ENCODE measurements at places on chromosomes 6 and 20.

DNA sequence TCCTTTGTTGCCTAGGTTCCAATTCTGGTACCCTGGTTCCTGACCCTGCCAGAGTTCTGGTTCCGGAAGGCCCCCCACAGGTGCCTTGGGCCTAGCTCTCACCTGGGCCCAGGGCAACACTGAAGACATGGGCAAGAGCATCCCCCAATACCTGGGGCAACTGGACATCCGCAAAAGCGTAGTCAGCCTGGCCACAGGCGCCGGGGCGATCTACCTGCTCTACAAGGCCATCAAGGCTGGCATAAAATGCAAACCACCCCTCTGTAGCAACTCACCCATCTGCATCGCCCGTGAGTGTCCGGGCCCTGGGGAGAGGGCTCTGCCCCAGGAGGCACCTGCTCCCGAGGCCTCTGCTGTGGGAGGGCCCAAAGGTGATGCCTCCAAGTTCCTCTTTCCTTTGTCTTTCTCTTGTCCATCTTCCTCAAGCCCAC, at the start of gene ARMC12:
Gene ARMC12, plus strand, starts transcription at position 51 of the 431 bp plus-strand sequence. Its CDS starts 77 bp downstream, at position 128.
- DNase-seq: no peak

GRCh38 chr6:145022199-145022796, 713.0 kb downstream of the EPM2A start:
- DNase-seq: no peak

DNA sequence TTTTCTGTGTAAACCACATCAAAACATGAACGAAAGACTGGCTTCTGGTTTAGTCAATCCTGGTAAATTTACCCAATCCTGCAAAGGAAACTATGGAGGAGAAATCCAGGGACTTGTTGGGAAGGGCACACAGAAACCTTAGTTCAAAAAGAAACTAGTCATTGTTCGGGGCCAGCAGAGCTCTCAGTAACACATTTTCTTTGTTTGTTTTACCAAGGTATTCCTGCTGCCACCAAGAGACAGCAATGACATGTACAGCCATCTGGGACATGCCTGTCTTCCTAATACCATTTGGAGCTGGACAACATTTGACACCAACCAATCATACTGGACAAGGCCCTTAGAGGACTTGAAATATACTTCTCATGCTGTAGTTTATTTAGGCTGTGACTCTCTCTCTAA, 8.3 kb downstream of the OARD1 start:
- DNase-seq: no peak

DNA sequence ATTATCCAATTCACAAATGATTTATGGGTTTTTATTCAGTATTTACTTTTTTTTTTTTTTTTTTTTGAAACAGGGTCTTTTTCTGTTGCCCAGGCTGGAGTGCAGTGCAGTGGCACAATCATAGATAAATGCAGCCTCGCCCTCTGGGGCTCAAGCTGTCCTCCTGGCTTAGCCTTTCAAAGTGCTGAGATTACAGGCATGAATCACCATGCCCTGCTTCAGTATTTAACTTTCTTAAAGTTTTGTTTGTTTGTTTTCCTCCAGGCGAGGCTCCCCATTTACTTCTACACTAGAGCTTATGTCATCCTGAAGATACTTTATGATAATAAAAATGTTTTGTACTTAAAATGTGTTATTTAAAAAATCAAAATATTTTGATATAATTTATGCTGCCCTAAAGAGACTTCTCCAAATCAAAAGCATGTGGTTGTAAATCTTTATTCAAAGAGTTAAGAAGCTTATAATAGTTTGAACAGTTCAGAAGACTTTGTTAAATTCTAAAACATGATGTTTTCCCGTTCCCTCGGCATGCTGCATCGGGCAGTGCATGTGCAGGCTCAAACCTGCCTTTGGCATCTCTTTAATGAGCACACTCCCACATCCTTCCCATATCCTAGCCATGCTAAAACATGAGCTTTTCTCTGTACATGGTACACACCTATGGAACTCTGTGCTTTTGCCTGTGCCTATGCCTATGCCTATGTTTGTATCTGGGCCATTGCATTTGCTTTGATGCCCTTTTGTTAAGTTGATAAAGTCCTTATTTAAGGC, 11.0 kb downstream of the SMPDL3A start:
- DNase-seq: no peak

- DNase-seq: no peak
Measured at GRCh38 chr20:50467174-50467573, 43.0 kb upstream of the PTPN1 start.

DNA sequence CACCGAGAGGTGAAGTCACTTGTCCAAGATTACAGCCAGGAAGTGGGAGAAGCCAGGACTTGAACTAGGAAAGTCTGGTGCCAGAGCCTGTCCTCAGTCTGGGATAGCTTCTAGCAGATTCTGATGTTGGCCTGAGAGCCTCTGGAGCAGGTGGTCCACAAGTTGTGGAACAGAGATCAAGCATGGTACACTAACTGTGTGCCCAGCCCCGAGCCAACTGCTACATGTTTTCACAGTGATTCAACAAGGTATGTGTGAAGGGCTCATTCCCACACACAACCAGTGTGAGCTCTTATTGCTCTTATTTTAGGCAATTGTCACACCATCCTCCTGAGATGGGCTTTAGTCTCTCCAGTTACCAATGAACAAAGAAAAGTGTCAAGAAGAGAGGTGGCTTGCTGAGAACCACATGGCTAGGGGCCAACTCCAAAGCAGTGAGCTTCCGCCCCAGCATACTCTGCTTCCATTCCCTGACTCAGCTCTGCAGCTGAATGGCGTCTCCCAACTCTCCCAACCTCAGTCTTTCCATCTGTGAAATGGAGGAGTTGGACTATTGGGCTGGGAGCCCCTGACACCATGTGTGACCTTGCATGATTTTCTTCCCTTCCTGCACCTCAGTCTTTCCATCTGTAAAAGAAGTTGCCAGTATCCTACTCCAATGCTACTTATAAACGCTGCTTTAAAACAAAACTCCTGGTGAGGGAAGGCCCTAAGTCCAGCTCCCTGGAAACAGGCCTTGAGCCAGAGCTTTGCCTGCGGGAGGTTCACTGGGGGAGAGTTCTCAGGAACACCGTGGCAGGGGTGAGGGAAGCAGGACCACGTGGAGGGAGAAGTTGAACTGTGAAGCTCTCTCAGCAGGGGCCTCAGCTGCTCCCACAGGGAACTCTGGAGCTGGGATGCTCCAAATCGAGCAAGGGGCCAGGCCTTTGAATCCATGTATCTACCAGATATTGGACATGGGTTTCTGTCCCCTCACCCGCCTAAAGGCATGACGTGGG, 40.9 kb downstream of the CDH22 start:
- no peak for DNase-seq

GRCh38 chr6:20169119-20169557, 43.1 kb downstream of the MBOAT1 start:
- DNase-seq: no peak

DNA sequence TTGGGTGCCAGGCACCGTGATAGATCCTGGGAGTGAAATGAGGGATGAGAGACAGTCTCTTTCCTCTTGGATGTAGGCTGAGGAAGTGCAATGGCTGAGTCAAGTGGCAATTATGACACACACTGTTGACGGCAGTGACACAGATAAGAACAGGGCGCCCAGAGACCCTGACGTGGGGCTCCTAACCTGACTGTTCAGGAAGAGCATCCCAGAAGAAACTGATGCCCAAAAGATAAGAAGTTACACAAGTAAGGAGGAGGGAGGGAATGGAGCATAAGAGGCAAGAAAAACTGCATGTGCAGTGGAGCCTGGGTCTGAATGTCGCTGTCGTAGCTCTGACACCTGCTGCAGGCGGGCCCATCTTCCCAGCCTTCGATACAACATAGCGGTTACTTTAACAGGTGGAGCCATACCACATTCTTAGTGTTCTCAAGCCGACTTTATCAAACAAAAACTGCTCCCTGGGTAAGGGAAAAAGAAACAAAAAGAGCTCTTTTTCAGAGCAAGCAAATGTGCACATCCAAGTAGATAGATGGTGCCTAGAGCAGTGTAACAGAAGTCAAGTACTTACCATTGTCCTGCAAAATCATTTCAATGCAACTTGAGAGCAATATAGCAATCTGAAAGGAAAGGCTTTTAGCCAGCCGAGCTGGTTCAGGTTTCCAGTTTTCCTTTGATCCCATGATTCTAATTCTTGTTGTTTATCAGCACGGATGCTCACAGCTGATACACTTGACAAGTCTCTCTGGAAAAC, 463.9 kb upstream of the JARID2 start:
- no peak for DNase-seq

DNA sequence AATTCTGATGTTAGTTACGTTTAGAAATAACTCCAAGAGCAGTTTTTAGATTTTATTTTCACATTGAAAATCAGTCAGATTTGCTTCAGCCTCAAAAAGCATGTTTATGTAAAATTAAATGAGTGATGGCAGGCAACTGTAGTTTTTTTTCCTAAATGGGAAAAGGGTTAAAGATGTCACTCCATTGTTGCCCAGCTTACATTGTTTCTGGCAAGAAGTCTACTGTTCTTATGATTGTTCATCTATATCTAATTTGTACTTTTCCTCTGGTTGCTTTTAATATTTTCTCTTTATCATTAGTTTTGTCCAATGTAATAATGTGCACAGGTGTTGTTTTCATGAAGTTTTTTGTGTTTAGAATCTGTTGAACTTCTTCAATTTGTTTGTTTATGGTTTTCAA, 6.7 kb upstream of the TTK start:
- DNase-seq: no peak

DNA sequence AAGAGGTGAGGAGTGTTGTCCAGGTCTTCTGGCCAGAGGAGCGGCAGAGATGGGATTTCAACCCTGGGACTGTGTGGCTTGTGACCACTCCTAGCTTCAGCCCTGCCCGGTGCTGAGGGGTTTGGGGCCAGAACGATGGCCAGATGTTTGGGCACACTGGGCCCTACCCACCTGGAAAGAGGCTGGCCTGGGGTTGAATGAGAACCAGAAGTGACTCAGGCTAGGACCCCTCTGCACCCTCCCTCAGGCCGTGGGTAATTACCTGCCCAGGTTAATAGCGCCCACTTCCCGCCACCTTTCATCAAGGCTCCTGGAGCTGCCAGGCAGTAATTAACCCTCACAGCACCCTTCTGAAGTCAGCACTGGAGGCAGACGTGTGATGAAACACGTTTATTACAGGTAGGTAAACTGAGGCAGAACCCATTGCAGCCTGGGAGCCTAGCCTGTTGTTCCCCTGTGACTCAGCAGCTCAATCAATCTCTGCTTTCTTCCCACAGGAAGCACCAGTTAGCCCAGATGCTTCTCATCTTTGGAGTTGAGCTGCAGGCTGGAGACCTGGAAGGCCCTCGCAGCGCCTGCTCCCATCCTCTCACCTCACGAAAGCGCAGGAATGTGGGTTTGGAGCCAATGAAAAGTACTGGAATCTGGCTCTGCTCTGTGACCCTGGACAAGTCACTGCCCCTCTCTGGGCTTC, 120.8 kb downstream of the CEBPB start:
- DNase-seq: no peak

DNA sequence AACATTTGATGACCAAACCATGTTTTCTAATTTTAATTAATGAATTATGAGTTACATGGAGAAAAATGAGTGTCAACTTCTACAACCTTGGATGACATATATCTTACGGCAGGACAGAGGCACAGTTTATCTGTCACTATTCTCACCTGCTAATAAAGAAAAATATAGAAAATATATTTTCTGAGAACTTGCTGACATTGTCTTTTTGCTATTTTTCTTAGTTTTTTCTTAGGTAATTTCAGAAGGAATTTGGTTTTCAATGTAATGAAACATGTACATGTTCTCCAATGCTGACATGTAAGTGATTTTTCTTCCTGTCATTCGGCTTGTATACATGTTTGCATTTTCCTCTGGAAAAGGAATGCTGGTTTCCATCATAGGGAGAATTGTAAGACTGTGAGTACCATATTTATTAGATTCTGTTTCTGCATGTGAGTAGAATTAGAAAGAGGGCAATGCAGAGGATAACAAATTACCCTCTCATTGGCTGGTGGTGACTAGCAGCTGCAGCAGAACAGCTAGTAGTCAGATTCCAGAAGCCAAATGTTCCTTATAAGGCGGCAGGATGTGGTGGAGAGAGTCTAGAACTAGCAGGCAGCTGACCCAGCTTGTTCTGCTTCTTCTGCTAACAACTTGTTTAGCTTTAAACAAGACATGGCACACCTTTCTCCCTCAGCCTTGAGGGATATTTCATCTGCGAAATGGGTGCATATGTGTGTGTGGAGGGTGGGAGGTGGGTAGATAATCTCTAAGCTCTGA, 132.8 kb upstream of the SPACA1 start:
- no peak for DNase-seq

- DNase-seq: no peak
Measured at GRCh38 chr6:42427871-42428270, 23.9 kb downstream of the TRERF1 start.

- no peak for DNase-seq
Measured at GRCh38 chr6:7172649-7173048, 64.9 kb downstream of the RREB1 start.

GRCh38 chr6:32190054-32190851, at the start of gene PBX2:
Gene PBX2 (minus strand): TSS chr6:32190202. CDS start chr6:32189915, 287 bp downstream.
- peak; percentile 70 for DNase-seq

- no peak for DNase-seq
Measured at GRCh38 chr6:119610265-119610664, 260.7 kb upstream of the MAN1A1 start.

DNA sequence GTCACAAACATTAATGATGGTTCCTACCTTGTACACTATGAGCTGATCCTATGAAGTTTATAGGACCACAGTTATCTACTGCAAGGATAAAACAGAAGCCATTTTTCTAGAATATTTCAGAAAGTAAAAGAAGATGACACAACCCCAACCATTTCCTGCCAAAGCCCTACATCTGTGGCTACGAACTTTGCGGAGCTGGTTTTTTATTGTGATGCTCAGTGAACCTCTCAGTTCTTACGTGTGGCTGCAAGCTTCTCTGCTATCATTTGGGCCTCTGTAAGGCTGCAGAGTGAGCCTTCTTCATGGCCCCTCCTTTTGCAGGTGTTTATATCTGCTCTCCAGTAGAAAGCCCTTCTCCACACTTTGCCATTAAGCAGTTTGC, 17.8 kb upstream of the TAGAP start:
- DNase-seq: no peak

- DNase-seq: no peak
Measured at GRCh38 chr20:43458422-43458924, 777 bp downstream of the SRSF6 start.

GRCh38 chr6:53294095-53294494, 54.7 kb downstream of the ELOVL5 start:
- DNase-seq: no peak

- no peak for DNase-seq
Measured at GRCh38 chr6:40219799-40220198, 285.5 kb upstream of the MOCS1 start.

GRCh38 chr6:160396292-160396691, 48.1 kb downstream of the SLC22A3 start:
- no peak for DNase-seq

DNA sequence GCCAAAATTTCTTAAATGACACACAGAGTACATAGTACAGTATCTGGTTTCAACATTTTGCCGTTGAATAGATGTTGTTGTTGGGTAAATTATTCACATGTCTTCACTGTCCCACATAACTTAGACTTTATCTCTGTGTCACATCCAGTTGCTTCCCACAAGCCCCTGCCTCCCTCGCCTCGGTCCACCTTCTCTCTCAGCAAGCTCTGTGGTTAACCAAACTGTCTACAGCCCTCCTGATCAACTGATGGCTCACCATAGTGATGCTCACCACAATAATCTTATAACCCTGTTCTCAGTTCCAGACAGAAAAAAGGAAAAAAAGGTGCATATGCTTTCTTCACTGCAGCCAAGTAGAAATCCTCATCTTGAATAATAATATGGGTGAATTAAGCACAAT, 23.0 kb downstream of the IL17F start:
- DNase-seq: no peak

- no peak for DNase-seq
Measured at GRCh38 chr20:371755-372542, 8.6 kb upstream of the TRIB3 start.

GRCh38 chr6:148307405-148307804, 35.2 kb upstream of the SASH1 start:
- no peak for DNase-seq

- no peak for DNase-seq
Measured at GRCh38 chr20:1722513-1723050, 65.0 kb upstream of the SIRPG start.
